Uterus (tissue), 4 donors: ENCODE measurements at places on chromosomes 1 and 21.

GRCh38 chr1:903305-903704 is 20.4 kb upstream of the SAMD11 start:
- DNase-seq: no peak

GRCh38 chr1:38308780-38309179 is 262.2 kb upstream of the POU3F1 start:
- no peak for DNase-seq

- DNase-seq: no peak
These were observed 6.7 kb upstream of the KIF26B start for GRCh38 chr1:245148069-245148468.

- no peak for DNase-seq
These were observed 542 bp downstream of the EIF2B3 start for GRCh38 chr1:44985747-44986359.

DNA sequence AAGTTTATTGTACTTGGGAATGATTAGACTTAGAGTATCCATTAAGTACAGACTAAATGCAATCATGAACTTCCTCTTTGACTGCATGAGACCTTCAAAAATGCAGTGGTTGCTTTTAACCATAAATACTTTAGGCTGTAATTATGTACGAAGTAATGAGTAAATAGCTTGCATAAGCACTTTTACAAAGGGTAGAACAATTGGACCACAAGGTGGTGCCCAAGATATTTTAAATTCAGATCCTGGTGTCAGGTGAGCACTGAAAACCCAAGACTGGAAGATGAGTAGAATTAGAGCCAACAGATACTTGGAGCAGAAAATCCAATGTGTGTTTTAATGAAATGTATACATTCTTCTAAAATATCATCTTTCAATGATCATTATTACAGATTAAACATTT is 43.4 kb upstream of the RHOU start:
- DNase-seq: no peak
